ENCODE measurements at places on chromosomes 11 and 22. TPM values are rescaled to one million over a fixed set of nuclear protein-coding genes. Genes with fewer than 3 reads are reported as not detected.

- H3K4me1 ChIP-seq: no peaks in the 10 kb centered on the region
- H3K27me3 ChIP-seq: no peaks in the 10 kb centered on the region
- H3K4me3 ChIP-seq: no peak overlapping the region
- no peak overlapping the region for H3K27ac ChIP-seq
These were observed 59.8 kb downstream of the SC5D start for GRCh38 chr11:121352251-121352891.

DNA sequence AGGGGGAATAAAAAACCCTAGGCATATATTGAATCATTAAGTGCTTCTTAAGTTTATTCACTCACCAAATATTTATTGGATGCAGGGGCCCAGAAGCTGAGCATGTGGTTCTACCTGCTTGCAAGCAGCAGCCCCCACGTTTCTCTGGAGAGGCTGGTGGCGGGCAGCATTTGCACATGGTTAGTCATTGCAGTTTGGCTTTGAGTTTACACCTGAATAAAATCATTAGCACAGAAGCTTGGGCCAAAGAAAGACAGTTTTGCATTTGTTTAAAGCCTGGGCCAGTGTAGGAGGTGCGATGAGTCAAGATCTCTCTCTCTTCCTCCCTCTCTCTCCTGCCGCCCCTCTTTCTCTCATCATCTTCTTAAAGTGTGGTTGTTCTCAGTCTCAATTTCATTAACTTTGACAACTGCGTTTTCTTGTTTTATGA lies 72.6 kb downstream of the C22orf31 start:
- peaks cover 22% of the 10 kb centered on the region for H3K4me1 ChIP-seq
- no peak for DNase-seq
- no peaks in the 10 kb centered on the region for H3K36me3 ChIP-seq
- H3K27ac ChIP-seq: peak overlapping the region; percentile 63
- H3K27me3 ChIP-seq: no peaks in the 10 kb centered on the region

DNA sequence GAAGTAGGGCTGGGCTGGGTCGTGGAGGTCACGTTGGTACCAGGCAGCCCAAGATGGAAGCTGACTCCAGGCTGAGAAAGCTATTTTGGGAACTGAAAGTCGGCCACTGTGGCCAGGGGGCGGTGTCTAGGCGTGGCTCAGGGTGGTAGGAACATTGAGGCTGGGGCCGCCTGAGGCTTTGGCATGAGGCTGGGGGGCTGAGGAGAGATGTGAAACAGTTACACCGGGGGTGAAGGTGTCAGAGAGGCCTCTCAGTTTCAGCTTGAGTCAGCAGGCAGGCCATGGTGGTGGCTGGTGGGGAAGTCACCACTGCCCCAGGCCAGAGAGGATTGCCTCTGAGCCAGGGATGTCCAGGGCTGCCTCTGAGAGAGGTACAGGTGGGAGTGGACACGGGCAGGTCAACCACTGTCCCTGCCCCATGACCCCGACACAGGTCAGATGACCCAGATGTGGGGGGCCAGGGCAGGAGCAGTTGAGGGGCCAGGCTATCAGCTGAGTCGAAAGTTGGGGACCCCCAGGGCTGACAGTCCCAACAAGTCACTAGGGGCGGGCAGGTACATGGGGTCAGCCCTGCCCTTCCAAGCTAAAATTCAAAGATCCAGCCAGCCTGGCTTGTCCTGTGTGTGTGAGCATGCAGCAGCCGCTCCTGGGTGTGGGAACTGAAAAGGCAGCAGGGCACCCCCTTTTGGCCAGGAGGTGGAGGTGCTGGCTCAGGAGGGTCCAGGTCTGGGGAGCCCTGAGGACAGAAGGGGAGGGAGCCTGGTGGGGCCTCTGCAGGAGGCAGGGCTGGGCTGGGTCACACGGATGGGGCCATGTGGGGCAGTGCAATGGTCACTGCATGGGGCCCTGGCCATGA lies 7.2 kb downstream of the KCNK7 start:
- DNase-seq: no peak
- H3K27me3 ChIP-seq: peaks cover 27% of the 10 kb centered on the region
- peaks cover 3% of the 10 kb centered on the region for H3K4me1 ChIP-seq
- H3K4me3 ChIP-seq: no peak overlapping the region
- no peak overlapping the region for H3K27ac ChIP-seq

GRCh38 chr11:12507391-12507790 lies 130.0 kb downstream of the PARVA start:
- no peaks in the 10 kb centered on the region for H3K27me3 ChIP-seq
- DNase-seq: no peak
- H3K4me1 ChIP-seq: no peaks in the 10 kb centered on the region
- H3K4me3 ChIP-seq: no peak overlapping the region
- H3K27ac ChIP-seq: no peak overlapping the region

- H3K36me3 ChIP-seq: no peaks in the 10 kb centered on the region
- DNase-seq: no peak
- H3K27ac ChIP-seq: no peak overlapping the region
- peaks cover 45% of the 10 kb centered on the region for H3K4me1 ChIP-seq
These were observed 2.4 kb downstream of the LRRC10B start for GRCh38 chr11:61510974-61511373.

Gene APOA4
- not detected for polyA plus RNA-seq

Gene SLC43A3
- polyA plus RNA-seq: 61.1 TPM

Gene PIM3
- 40.2 TPM for polyA plus RNA-seq

Gene FGF3
- 0.19 TPM for polyA plus RNA-seq

Gene SERPING1
- polyA plus RNA-seq: 78.8 TPM
